ENCODE measurements at places on chromosomes 2 and 18. TPM values are rescaled to one million over a fixed set of nuclear protein-coding genes. Genes with fewer than 3 reads are reported as not detected.

The MPP4 gene
- total RNA-seq, result not detected

The TMEM37 gene
- 8.8 TPM for total RNA-seq

The NCKAP5 gene
- total RNA-seq, result 0.31 TPM

DNA sequence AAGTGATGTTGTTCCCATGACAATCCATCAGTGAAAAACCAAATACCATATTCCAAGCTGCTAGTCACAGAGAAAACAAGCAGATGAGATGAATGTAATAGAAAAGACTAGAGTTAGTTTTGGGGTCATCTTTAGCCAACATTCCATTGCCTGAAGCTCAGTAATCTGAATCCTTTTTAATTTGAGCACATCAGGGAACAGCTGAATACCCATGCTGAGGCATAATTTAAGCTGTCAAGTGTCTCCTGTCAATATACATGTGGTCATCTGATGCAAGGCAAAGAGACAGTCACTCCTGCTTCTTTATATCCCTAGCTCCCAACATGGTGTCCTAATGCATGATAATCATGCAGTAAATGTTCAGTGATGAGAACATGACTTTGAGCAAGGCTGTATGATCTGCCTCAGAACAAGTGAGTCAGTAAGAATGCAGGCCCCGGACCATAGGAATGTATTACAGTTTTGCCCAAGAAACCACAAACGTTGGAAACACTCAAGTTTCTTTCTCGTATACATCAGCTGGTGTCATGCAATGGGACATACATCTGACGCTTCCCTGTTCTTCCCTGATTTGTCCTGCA is 48.0 kb downstream of the CDK15 start:
- DNase-seq, result no peak

The OR6B2 gene
- total RNA-seq, result not detected

- DNase-seq, result no peak
Measured at GRCh38 chr2:36584148-36584794, 13.7 kb downstream of the FEZ2 start.

The UGT1A5 gene
- total RNA-seq, result not detected

DNA sequence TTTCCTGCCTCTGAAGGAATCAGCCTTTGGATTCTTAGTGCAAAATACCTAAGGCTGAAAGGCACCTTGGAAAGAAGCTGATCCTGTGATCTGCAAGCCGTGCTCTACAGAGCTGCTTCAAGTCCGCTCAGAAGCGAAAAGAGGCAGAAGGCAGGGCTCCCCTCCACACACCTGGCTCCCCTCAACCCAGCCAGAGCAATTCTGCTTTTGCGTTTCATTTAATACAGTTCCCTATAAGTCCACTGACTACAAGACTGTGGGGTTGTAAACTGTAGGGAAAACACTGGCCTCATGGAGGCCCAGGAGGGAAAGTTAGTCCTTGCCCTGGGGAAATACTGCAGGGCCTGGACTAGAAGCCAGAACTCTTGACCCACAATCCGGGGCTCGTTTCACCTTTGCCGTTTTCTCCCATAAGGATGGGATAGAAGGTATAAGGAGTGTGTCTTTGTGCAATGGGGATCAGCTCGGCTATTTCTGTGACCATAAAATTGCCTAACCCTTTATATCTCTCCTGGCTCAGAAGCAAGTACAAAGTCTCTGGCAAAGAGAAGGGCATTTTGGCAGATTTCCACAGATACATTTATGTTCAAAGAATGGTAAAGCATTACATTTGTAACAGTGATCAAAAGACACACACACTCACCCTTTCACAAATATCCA is 95.8 kb upstream of the TEX51 start:
- peak; percentile 27 for DNase-seq

All from GM23338 (cell line).